HuH-7.5 (cell line): ENCODE measurements at places on chromosomes 1 and 21.

GRCh38 chr1:162733336-162733590 is 57.2 kb upstream of the HSD17B7 start:
- DNase-seq, result no peak

DNA sequence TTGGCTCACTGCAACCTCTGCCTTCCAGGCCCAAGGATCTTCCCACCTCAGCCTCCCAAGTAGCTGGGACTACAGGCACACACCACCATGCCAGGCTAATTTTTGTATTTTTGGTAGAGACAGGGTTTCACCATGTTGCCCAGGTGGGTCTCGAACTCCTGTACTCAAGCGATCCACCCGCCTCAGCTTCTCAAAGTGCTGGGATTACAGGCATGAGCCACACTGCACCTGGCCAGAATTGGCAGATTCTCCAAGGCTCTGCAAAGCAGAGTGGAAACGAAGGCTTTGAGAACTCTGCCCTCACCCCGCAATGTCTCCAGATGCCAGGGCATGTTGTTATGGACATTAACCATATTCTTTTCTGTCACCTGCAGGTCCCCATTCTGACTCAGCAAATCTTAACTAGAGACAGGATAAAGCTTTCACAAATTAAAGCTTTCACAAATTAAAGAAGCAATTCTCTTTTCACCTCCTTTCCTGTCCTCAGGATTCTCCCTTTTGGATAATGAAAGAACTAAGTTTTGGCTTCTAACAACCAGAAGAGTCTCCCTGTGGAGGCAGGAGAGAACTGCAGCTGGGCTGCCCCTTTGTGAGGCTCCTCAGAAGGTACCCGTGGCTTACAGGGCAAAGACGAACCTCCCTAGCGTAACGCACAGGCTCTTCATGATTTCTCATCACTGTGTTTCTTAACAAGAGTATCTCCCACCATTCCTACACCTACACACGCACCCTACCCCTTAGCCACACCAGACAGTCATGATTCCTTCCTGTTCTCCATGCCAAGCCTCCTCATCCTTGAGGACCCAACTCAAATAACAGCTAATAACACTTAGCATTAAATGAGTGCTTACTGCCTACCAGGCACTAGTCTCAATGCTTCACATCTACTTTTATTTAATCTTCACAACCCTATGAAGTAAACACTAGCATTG is 29.8 kb downstream of the GPA33 start:
- DNase-seq, result no peak

DNA sequence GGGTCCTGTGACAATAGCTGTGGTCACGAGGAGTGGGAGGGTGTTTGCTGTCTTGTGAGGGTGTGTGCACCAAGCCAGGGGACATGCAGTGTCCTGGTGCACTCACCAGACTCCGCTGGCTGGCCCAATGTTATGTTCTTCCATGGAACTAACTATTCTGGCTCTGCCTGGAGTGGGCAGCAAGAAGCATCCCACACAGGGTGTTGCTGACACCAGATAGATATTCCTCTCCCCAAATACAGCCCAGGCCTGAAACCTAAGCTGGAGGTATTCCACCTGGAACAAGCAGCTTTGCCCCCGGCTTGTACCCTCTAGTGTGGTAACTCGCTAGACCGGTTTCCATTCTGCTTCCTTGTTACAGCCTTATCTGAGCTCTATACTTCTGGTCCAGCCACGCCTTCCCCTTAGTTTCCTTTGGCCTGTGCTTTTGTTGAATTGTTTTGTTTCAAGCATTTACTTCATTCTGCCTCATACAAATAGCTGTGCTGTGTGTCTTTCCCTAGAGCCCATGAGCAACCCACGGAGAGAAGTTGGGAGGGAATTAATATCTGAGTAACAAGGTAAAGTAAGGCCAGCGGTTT is 14.7 kb upstream of the LY9 start:
- no peak for DNase-seq

- no peak for DNase-seq
Observed at GRCh38 chr1:230191079-230191804, 124.2 kb downstream of the GALNT2 start.

DNA sequence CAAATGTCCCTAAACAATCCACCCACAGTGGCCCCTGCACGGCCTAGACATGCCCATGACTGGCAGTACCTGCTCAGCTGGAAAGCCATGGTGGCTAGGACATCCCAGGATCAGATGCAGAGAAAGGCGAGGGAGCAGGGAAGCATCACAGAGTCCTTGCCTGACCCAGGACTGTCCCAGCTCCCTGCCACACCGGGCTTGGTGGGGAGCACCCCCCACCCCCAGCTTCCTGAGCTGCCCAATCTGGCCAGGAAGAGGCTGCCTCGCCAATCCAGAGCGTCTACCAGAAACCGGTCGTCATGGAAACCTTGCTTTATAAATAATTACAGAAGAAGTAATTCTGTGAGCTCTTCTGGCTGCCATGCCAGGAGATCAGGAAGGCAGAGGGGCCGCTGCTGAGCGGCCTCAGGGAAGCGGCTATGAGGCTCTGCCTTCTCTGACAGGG is 34.8 kb downstream of the ACOT7 start:
- DNase-seq, result no peak

GRCh38 chr21:40176724-40177123 is 309.5 kb downstream of the PCP4 start:
- no peak for DNase-seq

DNA sequence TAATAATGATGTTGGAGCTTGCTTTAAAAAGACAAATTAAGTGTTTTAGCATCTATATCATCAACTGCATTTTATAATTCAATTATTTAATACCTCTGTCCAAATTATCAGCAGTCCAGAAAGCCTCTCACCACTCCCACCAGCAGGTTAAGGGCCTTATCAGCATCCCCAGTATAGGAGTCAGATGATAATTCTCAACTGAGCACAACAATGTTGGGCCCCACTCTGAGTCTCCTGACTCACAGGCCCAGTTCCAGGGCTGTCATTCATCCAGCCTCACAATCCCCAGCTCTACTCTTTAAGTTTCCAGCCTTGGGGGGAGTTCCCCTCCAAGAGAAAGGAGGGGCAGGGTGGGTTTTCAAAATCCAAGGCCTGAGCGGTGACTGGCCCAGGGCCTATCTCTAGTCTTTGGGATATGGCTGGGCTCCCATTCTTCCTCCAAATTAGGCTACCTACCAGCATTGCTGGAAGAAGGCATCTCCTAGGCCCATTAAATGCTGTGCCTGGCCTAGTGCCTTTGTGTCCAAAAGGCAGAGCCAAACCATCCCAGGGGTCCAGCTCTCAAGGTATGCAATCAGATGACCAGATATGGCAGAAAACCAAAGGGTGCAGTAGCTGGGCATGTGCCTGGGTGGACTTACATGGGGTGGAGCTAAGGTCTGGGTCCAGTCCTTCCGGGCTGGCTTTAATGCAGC is 134.1 kb downstream of the GLUL start:
- no peak for DNase-seq

DNA sequence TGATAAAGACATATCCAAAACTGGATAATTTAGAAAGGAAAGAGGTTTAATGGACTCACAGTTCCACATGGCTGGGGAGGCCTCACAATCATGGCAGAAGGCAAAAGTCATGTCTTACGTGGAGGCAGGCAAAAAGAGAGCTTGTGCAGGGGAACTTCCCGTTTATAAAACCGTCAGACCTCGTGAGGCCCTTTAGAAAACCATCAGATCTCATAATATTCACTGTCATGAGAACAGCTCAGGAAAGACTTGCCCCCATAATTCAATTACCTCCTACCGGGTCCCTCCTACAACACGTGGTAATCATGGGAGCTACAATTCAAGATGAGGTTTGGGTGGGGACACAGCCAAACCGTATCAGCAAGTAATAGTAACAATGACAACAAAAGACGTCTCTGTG is 88.2 kb upstream of the SLC25A33 start:
- DNase-seq, result no peak

DNA sequence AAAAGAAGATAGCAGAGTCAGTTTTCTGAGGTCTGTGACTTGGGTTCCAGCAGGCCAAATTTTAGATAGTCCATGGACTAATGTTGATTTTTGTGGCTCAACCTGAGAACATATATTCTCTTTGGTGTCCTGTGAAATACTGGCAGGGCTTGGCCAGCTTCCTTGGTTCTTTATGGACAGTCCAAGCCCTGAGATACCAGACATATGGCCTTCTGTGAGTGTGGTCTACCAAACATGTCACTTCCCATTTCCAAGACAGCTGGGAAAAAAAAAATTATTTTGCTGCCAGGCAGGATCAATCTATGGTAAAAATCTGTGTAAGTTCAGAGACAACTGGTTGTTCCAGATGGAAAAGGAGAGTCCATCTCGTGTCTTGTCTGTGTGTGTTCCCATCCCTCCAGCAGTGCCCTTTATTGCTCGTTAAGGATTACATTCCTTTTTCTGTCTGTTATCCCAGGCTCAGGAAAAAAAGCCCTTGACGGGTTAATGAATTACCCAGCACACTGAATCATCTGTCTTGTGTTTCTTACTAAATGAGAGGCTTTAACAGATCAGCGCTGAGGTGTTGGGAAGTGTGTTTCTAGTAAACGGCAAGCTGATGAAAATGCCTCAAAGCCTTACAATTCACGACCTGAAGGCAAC is 33.4 kb upstream of the XPR1 start:
- peak; percentile 33 for DNase-seq

DNA sequence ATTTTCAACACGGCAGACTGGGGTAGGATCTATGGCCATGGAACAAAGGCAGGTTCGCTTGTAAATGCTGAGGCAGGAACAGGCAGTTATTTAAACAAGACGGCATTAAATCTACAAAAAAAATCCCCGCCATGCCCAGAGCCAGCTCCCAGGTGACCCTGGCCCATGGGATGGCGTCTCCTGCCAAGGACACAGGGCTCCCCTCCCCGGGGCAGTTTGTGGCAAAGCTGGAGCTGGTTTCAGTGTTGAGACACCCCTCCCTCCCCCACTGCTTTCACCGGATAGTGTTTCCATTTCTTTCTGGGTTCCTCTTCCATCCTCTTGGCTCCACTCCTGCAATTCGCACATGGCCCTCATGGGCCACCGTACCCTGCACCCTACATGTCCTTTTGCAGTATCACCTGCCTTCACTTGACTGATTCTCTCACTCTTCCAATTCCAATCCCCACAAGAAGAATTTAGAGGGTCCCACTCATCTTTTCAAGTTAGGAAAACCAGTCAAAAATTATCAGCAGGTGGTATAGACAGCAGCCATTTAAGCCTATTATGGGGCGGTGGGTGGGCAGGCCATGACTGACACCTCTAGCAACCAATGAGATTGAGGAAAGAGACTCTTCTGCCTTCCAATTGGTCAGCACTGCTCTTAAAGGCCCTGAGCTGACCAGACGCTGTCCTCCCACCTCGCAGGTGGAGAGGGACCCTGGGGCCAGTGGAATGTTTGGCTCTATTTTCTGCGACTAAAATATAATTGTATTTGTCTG is 52.0 kb downstream of the OLIG1 start:
- no peak for DNase-seq

DNA sequence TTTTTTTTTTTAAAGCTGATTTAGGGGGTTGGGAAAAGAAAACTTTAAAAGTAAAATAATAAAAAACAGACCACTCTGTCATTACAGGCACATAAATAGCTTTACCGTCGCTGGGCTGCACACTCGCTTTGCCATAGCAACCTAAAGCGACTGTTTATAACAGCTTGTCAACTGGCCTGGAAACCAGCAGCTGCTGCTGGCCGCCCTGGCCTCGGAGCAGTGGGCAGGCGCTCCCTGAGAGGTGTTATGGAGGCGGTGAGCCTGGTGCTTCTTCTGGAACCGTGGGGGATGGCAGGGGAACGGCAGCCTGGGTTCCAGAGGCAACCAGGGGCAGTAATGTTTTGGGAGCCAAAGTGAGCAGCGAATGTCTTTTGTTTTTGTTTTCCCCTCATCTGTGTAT is 45.7 kb downstream of the ATP2B4 start:
- no peak for DNase-seq

DNA sequence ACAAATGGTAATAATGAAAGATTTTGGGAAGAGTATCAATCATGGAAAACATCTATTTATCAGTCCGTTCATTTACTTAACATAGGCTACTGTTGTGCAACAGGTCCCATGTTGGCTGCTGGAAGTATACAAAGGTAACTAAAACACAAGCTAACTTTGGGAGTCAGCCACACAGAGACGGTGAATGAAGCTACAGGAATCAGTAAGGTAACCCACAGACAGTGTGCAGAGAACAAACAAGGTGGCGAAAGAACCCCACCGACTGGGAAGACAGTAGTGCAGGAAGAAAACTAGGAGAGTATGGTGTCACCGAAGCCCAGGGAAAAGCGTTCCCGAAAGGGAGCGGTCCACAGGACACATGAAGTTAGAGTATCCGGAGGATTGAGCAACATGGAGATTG is 342.3 kb downstream of the SMYD3 start:
- no peak for DNase-seq

DNA sequence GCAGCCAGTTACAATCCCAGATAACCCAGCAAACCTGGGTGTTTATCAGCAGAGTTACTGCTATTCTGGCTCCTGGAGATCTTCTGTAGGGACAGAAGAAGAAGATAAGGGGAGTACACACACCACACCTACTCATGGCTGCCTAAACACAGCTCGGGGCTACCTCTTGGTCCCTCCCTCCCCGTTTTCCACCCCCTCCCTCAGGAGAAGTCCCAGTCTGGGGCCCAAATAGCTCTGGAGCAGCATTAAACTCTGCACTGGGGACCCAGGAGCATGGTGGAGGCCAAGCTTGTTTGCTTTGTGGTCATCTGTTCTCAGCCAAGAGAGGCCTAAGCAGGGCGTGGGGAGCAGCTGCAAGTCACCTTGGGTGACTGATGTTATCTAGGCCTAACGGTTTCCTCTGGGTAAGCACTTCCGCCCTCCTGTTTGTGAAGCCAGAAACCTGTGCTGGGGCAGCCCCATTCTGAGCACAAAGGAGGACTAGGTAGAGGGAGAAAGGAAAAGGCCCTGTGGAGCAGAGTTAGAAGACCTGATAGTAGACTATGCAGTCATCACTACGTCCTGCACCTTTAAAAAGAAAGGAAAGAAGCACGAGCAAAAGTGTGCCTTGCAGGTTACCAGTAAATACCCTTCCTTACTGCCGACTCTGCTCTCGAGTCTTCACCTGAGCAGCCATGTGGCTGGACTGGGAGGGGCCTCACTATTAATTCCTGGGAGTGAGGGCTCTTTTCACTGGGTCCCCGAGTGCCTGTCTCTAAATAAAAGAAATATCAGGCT is 2.0 kb upstream of the RCSD1 start:
- peak; percentile 53 for DNase-seq

- DNase-seq, result no peak
Observed at GRCh38 chr21:18318156-18318555, 73.5 kb downstream of the CHODL start.

- DNase-seq, result no peak
Observed at GRCh38 chr1:87176087-87176486, 152.6 kb upstream of the LMO4 start.

DNA sequence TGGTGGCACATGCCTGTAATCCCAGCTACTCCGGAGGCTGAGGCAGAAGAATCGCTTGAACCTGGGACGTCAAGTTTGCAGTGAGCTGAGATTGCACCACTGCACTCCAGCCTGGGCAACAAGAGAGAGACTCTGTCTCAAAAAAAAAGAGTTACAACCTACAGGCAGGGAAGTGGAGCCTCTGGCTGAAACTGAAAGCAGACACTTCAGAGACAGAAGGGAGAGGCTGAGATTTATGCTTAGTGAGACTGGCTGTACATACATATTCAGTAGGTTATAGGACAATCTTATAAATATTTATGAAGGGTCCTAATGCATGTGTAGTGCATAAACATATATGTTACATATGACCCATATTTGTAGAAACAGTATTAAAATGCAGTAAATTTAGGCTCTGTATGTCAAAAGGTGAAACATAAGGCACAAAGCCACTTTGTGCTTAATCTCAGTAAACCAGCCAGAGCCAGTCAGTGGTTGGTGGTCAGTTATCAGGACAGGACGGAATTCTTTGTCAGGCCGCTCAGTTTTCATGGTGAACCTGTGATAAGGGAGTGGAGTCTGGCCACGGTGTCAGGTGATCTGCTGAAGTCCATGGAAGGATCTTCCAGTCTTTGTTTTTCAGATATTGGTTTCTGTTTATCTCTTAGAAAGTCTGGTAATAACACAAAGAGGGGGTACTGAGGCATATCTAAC is 13.7 kb downstream of the RHEX start:
- no peak for DNase-seq
